Putamen (tissue), 1 donor: ENCODE measurements at places on chromosomes 4 and X.

DNA sequence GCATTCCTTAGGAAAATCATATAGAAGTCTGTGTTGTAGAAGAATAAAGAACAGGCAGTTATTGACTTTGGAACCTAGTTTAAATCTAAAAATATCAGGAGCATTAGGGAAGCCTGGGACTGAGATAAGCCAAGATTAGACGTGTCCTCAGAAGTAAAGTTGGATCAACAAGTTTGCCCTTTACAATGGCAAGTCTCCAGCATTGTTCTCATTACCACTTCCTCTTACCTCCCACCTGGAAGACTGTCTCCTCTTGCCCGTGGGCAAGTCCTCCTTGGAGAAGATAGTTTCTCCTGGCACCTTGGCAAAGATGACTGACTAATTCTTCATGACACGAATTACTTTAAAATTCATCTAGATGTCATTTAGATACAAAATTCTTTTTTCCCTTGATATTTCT, 37.8 kb downstream of the CNKSR2 start:
- no peak for DNase-seq

DNA sequence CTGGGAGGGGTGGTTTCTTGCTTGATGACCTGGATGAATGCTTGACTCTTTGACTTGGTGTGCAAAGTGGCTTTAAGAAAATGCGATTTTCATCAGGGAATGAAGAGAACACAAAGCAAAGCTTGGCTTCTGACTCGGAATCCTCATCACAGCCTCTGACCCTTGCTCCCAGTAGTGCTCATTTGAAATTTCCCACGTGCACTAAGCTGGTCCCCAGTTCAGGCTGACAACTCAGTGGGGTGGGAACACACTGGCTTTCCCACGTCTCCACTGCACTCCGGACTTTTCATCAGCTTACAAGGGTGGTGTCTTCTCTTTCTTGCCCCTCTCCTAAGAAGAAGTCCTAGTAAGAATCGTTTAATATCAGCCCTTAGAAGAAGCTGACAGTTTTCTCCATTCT, 53.3 kb downstream of the HCCS start:
- no peak for DNase-seq

- no peak for DNase-seq
Measured at GRCh38 chr4:8665406-8666360, 73.1 kb downstream of the CPZ start.

DNA sequence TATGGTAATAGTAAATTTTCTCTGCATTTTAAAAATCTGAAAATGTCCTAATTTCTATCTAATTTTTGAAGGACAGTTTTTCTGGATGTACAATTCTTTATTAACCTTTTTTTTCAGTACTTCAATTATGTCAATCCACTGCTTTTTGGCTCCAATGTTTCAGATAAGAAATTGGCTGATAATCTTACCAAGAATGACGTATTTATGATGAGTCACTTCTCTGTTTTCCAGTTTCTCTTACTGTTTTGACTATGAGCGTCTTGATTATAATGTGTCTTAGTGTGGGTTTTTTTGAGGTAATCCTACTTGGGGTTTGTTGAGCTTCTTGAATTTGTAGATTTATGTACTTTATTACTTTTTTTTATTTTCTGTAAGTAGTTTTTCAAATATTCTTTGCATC, 47.2 kb downstream of the UGT2B11 start:
- DNase-seq = no peak

DNA sequence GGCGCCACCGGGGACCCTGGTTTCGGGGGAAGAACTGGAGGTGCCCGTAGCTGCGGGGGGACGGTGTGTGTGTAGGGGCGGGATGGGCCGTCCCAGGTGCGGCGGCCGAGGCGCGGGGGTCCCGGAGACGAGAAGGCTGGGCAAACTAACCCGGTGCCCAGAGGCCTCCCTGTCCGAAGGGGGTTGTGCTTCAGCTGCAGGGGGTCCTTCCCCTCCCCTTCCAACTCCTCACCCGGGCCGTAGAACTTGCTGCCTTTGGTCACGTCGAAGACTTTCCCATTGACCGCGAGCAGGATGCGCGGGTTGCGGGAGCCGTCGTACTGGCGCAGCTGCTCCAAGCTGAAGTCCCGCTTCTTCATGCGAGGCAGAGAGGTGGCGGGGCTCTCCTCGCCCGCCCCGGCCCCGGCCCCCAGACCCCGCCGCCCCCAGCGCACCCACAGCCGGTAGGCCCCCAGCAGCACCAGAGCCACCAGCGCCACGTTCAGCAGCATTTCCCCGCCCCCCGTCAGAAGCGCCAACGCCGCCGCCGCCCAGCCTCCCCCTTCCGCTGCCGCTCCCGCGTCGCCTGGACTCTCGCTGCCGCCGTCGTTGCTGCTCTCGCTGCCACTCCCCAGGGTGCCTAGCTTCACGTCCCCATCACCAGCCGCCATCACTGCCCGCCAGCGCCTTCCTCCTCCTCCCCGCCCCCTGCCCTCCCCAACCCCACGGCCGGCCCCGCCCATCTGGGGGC, at the start of gene PGRMC2:
TSS of gene PGRMC2 (minus strand) at position 673 of the 730 bp plus-strand sequence. CDS start at position 650, 23 bp downstream.
- no peak for DNase-seq

DNA sequence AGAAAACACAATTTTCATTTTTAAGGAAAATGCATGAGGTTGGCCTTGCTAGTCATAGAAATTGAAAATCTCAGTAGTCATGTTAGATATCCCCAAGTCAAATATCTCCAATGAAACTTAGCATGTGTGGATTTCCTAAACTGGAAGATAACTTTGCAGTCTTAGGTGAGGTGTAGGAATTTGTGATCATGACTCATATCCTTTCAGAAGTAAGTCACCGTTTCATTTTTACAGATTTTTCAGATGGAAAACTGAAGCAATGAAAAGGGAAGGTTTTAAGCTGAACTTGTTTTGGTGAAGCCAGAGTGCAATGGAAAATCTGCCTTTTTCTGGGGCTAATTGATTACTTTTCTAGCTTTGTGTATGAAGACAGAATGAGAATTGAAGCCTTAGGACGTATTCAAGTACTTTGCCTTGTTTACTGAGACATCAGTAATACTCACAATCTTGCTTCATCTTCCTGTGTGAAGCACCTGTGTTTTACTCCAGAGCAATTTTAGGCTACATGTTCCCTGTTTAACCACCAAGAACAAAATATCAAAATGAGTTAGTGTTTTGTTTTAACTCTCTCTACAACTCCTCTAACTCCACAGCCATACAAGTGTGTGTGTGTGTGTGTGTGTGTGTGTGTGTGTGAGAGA, 1662.8 kb upstream of the ADGRL3 start:
- no peak for DNase-seq

GRCh38 chrX:73562984-73563737, at the start of gene CHIC1:
CHIC1 (plus strand) TSS chrX:73563197; CDS start chrX:73563285, 88 bp downstream.
- peak; percentile 63 for DNase-seq

DNA sequence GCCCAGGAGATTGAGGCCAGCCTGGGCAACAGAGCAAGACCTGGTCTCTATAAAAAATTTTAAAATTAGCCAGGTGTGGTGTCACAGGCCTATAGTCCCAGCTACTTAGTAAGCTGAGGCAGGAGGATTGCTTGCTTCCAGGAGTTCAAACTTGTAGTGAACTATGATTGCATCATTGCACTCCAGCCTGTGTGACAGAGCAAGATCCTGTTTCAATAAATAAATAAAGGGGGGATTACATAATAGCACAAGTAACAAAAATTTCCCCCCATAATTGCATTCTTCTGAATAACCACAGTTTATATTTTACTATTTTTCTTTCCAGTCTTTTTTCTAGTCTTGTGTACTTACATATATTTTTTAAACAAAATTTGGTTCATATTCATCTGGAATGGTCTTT, 135.6 kb downstream of the CHIC2 start:
- no peak for DNase-seq

GRCh38 chr4:169260217-169260866, 10.4 kb downstream of the SH3RF1 start:
- DNase-seq = no peak

GRCh38 chr4:185020293-185020808, 2.1 kb downstream of the HELT start:
- DNase-seq = no peak

DNA sequence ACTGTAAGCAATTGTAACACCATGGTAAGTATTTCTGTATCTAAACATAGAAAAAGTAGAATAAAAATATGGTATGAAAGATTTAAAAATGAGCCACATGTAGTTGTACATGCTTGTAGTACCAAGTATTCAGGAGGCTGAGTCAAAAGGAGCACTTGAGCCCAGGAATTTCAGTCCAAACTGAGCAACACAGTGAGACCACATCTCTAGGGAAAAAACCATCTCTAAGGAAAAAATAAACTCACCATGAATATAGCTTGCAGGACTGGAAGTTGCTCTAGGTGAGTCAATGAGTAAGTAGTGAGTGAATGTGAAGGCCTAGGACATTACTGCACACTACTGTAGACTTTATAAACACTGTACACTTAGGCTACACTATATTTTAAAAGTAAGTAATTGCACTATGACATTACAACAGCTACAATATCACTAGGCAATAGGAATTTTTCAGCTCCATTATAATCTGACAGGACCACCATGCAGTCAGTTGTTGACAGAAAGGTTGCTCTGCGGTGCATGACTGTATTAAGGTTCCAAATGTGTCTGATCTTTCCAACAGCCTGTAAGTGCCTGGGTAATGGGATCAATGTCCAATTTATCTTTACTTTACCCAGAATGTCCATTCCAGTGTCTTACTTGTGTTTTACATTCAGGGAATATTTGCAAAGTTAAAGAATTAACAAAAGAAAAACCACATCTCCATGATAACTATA, 28.9 kb upstream of the LRBA start:
- DNase-seq = no peak

DNA sequence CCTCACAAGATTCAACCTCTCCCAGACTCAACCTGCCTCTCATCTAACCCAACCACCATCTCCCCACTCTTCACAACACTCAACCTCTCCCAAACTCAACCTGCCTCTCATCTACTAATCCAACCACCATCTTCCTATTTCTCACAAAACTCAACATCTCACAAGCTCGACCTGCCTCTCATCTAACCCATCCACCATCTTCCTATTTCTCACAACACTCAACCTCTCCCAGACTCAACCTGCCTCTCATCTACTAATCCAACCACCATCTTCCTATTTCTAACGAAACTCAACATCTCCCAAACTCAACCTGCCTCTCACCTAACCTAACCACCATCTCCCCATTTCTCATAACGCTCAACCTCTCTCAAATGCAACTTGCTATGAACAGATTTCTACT, 29.8 kb downstream of the FAT1 start:
- DNase-seq = no peak

DNA sequence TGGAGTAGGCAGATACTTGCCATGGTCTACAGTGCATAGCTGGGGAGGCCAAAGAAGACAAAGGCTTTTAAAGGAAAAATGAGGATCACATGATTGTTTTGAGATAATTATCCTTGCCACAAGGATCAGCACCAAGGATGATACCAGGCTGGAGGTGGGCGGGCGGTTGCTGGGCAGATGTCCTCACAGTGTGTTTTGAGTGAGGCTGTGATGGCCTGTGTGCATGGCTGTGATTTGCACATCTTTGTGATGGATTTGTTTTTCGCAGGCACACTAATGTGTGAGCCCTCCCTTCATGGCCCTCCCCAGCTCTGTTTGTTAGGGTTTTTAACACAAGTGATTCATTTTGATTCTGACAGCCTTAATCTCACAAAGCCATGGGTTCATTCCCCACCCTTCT, 46.8 kb downstream of the RGS12 start:
- DNase-seq = no peak

DNA sequence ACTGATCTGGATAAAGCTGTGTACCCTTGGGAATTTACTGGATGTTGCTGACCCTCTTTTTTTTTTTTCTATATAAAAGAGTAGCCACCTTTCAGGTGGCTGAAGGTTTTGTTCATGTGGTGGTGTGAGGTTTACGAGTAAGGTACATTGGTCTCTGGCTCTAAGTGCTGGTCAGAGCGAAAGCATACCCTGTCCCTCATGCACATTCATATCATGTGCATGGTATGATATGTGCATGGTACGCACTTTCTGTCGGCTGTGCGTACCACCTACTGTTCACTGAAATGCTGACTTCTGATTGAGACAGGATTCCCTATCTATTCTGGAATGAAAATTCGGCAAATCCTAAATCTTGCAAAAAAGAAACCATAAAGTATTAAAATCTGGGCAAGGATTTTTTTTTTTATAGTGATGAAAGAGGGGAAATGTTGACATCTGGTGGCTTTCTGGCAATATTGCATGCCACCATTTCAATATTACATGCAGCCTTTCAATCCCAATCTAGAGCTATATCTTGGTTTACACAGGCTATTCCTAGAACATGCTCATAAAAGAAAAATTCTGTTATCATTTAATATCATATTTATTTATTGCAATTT, 32.8 kb downstream of the FAM149A start:
- DNase-seq = no peak

DNA sequence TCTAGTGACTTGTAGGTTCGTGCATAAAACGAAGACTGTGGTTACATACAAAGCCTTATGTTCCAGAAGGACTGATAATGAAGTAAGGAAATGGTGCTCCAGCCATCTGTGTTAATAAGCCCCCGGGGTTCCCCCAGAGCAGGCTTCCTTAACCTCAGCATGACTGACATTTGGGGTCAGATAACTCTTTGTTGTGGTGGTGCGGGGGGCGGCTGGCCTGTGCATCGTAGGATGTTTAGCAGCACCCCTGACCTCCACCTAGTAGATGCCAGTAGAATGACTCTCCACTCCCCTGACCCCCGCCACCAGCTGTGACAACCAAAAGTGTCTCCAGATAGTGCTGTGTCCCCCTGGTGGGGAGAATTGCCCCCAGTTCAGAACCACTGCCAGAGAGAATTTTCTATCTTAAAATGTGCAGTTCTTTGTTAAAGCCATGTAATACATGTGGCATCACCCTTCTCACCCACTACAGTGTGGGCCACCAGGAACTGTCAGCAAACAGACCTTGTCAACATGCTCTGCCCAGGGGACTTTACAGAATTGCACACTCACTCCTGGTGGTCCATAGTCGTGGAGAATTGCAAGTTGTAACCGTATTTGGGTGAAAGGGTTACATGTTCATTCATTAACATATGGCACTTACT, 7.5 kb downstream of the SH3KBP1 start:
- DNase-seq = no peak

DNA sequence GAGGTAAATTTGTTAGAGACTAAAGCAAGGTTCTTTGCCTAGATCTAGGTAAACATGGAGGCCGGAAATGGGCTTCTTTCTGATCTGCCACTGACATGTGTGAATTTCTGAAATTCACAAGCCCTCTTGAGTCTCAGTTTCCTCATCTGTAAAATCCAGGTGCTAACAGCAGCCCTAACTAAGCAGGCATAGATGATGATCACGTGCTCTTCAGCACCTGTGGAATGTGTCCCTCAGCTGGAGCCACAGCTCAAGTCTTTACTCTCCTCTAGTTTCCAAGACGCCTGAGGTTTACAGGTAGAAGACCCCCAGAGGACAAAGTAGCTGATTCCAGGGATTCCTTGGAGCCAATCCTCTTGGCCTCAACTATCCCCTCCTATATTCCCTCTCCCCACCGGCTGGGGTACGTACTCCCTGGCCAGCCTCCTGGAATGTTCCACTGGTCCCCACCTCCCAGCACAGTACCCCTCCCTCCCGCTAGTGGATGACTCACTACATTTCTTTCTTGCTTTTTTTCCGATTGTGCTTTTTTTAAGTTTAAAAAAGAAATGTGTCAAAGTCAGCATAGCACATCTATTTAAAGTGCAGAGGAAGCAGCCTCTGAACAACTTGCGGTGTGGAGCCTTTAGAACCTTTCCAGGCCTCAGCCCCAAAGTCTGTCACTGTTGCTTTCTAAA, 98.4 kb downstream of the PHKA2 start:
- peak; percentile 16 for DNase-seq
